ENCODE measurements at places on chromosomes 12 and 14. TPM values are rescaled to one million over a fixed set of nuclear protein-coding genes. Genes with fewer than 3 reads are reported as not detected.

The FBLN5 gene
- total RNA-seq, result 0.23 TPM

GRCh38 chr12:130481392-130481879, 143.7 kb downstream of the PIWIL1 start:
- DNase-seq, result no peak

- DNase-seq, result no peak
Observed at GRCh38 chr12:77218278-77218677, 152.9 kb upstream of the E2F7 start.

The OR6C2 gene
- not detected for total RNA-seq

The KRT2 gene
- total RNA-seq, result not detected

- DNase-seq, result peak; percentile 63
Observed at GRCh38 chr14:53144244-53144643, 8.9 kb downstream of the DDHD1 start.

DNA sequence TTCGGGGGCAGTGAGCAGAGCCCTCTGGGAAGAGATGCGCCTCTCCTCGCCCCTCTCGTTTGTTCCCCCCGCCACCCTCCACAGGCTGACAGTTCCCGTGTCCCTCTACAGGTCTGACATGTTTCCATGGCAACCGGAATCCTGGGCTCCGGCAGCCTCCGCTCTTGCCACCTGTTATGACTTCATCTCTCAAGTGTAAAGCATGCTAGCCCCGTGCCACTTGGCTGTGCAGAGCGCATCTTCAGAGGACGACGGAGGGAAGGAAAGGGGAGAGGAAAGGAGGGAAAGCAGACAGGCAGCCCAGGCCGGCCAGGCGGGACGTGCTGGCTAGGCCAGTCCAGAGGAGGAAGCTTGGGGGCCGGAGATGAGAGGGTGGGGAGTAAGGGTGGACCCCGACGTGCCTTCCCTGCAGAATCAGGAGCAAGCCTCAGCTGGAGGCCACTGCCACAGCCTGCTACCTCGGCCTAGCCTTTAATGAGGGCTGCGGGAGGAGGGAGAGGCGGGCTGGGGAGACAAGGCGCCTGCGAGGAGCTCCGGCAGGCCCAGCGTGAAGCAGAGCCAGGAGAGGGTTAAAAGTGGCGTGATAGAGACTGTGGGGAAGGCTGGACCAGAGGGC, 214.3 kb downstream of the DPF3 start:
- no peak for DNase-seq

The SIX6 gene
- total RNA-seq, result not detected

- no peak for DNase-seq
Observed at GRCh38 chr14:48582938-48583337, 907.5 kb upstream of the MDGA2 start.

DNA sequence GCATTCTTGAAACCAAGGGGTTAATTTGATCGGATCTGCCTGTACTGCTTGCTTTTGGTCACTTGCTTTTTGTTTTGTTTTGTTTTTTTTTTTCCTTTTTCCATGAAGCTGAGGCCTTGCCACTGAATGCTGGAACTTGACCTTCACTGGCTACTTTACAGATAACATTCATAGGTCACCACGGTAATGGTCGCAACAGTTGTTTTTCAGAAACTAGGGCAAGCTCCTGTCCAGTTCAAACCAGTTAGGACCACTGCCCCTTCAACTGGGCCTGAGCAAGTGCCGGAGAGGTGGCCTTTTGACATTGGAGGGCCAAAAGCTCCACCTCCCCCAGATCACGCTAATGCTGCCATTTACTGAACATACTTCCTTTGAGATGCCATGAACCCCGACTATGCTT, 147.6 kb downstream of the FOXN3 start:
- DNase-seq, result no peak

All from activated CD8-positive, alpha-beta memory T cell treated with anti-CD3 and anti-CD28 coated beads, Interleukin-2, amount 10 ng/mL, durations not matched to agents 7 days and 5 days (primary cell).